ENCODE measurements at places on chromosomes 3 and 15.

DNA sequence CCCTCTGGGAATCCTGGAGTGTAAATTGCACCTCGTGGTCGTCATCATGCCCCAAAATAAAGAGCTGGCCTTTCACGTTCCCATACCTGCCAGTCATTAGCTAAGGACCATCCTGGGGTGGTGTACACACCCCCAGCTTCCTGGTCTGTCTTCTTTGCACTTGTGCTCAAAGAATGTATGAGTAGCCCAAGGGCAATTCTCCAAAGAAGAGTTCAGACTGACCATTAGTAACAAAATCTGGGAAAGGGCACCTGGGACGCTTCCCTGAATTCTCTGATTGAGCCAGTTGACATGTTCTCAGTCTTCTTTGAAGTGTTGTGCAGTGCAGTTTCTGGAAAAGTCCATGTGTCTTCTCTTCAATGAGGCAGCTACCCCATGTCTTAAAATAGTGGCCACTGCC is 34.8 kb downstream of the FAM3D start:
- no peak for DNase-seq

- no peak for DNase-seq
These were observed 401 bp downstream of the ZSCAN29 start for GRCh38 chr15:43370310-43370974.

DNA sequence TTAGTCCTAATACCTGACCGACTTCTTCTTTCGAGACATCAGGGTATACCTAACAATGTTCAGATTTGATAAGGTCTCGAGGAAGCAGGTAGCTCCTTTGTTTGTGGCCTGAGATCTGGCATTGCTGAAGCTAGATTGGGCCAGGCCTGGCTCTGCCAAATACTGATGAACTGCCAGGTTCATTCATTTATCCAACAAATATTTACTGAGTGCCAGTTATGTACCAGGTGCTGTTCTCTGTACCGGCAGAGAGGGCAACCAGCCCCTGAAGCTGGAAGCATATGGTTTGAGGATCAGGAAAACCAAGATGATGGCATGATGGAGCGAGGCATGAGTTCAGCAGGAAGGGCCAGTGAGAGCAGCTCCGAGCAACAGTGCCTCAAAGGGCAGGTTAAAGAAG is 196.2 kb upstream of the NSMCE3 start:
- no peak for DNase-seq

GRCh38 chr3:93867425-93867824 is 106.3 kb downstream of the PROS1 start:
- DNase-seq, result no peak

- DNase-seq, result no peak
These were observed 235.9 kb downstream of the LPP start for GRCh38 chr3:188389711-188390342.

DNA sequence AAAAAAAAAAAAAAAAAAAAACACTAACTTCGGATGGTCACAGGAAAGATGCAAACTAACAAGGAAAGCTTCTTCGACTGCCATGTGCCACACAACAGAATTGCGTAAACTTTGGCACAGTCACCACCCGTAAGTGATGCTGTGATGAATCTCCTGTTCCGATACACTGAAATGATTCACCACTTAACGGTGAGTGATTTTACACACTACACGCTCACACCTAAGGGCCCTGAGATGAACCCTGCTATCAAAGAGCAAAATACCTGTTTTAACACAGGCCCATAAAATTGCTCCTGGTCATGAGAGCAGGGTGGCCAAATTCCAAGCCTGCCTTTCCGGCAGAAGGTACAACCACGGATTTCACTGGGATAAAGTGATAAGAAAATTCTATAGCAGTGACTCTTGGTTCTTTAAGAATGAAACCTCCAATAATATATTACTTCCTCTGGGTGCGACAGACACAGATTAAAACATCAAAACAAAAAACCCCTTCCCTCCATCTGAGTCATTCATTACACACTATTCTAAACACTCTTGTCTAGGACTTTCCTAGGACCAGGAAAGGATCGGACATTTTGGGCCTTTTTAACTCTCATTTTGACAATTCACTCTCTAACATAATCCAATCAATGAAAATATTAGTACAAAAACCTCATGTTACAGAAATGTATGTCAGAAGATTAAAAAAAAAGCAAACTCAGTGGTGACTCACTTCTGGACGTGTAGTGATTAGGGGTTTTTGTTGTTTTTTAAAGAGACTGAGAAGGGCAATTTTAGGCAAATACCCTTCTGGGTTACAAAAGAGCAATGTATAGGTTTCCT is 28.3 kb downstream of the LRIG1 start:
- no peak for DNase-seq

DNA sequence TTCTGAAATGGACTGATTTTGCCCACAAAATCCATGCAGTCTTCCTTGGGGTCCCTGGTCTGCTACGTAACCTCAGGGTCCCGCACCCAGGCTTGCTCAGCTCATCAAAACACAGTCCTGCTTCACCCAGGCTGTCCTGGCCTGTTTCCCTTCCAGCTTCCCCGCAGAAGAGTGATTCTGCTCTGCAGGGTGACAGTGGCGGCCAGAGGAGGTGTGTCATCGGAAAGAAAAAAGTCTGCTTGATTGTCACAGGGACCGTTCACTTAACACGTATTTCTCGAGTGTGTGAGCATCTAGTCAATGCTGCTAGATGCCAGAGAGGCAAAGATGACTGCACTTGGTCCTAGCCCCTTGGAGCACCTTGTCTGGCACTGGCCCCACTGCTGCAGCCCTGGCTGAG is 50.1 kb upstream of the ABHD2 start:
- no peak for DNase-seq

DNA sequence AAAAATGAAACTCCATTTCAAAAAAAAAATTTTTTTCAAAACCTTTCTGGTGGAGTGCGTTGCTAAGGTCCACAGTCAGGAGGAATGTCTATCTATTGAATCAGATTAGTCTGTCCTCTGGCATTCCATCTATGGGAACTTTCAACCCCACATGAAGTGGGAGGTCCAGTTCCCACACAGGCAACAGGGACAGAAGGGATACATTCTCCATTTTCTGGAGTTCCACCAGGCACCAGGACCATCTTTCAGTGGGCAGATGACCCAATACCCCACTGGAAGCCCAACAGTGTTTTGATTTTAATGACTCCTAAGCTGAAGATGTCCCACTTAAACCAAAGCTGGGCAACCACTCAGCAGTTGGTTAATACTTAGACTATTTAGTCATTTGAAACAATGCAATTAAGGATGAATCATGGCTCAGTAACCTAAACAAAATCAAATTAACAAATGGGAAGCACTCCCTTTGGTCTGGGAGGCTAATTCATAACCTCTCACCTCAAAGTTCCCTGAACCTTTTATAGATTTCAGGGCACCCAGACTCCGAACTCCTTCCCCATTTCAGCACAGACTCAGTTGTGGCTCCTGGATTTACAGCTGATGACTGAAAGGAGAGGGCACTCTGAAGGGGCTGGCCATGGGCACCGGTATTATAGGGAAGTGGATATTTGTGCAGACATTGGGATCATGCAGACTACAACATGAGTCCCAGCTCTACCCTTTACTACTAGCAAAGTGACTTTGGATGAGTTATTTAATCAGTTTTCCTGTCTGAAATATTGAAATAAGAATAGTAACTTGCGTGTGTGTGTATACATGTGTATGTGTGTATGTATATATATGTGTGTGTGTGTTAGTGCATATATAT is 264.3 kb upstream of the LRTM1 start:
- DNase-seq, result peak; percentile 99

DNA sequence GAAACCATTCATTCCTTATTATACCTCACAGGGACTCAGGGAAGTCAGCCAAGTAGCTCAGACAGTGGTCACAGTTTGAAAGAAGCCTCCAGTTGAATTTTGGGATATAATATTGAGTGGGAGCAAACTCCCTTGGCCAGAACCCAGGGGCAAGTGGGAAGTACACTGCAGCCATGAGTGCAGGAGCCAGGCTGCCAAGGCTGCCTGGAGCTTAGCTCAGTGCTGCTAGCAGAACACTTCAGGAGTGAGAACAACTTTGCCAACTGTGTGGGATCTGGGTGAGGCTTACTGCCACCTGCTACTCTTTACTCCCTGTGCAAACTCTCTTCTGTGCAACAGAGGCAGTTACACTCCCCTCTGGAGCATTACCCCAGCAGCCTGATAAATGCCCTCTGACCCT is 4.6 kb downstream of the OR5K3 start:
- no peak for DNase-seq

DNA sequence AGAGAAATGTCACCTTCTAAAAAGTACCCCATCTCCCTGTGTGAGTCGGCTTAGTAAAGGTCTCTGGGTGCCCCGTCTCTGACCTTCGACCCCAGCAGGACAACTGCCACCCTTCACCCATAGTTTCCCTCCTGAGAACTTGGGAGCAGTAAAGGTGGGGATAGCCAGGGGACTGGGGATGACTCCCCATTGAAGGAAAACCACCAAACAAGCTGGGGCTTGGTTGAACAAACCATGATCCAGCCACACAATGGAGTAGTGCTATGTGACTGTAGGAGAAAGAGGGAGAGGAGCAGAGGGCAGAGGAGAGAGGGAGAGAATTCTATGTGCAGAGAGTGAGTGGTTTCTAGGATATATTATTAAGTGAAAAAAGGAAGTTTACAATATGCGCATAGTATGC is 33.7 kb downstream of the IDH3A start:
- DNase-seq, result no peak

GRCh38 chr15:56654624-56655023 is 78.7 kb downstream of the ZNF280D start:
- DNase-seq, result no peak

- DNase-seq, result no peak
These were observed 48.2 kb downstream of the ANO10 start for GRCh38 chr3:43573576-43573975.

DNA sequence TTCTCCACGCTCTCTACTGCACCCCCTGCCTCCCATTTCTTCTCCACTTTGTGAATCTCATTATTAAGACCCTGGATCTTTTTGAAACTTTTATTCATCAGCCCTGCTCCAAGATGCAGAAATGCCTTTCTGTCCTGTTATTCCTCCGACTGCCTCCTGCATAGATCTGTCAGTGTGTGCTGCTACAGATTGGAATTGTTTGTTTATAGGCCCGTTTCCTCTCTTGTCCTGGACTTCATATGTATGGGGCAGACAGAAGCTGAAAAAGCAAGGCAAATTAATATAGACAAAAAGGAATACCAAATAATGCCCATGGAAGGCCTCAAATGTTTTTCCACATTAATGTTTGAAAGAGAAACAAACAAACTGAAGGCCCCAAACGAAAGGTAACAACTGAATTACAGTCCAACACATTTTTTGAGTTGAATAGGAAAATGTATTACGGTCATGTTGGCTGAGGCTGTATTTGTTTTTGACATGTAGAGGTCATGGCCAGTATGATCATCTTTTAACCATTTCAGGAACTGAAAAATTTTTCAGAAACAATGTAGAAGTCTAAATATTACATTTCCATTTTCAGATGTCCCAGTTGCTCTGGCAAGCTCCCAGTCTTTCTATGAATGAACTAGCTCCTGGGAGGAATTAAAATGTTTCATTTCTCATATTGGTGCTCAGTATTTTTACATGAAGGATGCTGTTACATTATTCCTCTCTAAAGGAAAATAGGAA is 8.8 kb downstream of the CHST2 start:
- DNase-seq, result no peak

GRCh38 chr3:30539772-30540171 is 66.6 kb upstream of the TGFBR2 start:
- DNase-seq, result no peak

GRCh38 chr3:6862041-6862879 is 1.3 kb downstream of the GRM7 start:
- no peak for DNase-seq

DNA sequence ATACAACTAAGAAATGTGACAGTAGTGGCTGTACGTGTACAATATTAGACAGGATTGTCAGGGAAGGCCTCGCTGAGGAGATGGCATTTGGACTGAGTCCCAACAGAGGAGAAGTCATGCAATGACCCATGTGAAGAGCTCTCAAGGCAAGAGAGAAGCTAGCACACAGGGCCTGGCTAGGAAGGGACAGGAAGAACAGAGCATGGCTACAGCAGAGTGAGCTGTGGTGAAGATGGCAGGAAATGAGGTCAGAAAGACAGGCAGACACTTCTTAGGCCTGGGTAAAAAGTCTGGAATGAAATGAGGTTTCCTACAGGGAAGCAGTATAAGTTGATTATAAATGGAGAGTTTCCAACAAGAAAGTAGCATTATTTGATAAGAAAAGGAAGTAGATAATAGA is 33.2 kb upstream of the LEKR1 start:
- DNase-seq, result no peak

DNA sequence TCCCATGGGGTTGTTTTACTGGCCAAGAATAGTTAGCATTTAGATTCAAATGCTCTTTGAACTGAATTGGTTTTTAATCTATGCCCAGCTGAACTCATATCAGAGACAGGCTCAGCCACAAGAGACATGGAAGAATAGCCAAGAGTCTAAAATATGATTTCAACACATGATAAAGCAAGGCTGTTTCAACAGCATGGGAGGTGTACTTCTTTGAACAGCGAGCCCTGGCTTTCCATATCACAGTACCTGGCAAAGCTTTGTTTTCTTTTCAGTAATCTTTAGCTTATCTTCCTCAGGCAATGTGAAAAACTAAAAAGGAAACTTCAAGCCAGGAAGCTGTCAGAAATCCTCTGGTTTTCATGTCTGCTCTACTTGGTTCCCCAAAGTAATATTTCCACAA is 413.6 kb upstream of the ADAMTS9 start:
- no peak for DNase-seq

GRCh38 chr15:32982001-32982400 is 212.5 kb downstream of the FMN1 start:
- no peak for DNase-seq

- DNase-seq, result no peak
These were observed 85.7 kb upstream of the TGFBR2 start for GRCh38 chr3:30520699-30521098.
